Activated CD4-positive, alpha-beta T cell treated with anti-CD3 and anti-CD28 coated beads, Interleukin-2, Interleukin-4, amounts not matched to agents 100 ng/mL and 50 ng/mL, durations not matched to agents 16 hours and 8 hours (primary cell): ENCODE measurements at places on chromosomes 12 and 14.
A peak's percentile ranks its signal among the peaks of the same experiment; 100 is the strongest.

DNA sequence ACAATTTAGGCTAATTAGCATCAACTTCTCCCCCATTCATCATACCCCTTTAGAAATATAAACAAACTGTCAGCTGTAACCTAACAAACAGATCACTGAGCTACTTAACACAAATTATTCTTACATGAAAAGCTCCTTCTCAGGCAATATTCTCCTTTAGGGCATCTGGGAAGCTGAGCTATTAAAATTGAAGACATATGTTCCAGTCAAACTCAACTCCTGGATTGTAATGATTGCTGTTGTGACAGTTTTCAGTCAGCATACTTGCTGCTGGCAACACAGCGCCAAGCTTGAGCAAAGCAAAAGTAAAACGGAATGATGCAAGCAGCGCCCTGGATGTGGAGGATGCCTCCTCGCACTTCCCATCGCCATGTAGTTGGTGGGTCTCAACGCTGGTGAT lies 82.4 kb downstream of the SLC25A21 start:
- no peak for DNase-seq

- DNase-seq, result no peak
Observed at GRCh38 chr12:128693771-128694170, 130.0 kb downstream of the SLC15A4 start.

DNA sequence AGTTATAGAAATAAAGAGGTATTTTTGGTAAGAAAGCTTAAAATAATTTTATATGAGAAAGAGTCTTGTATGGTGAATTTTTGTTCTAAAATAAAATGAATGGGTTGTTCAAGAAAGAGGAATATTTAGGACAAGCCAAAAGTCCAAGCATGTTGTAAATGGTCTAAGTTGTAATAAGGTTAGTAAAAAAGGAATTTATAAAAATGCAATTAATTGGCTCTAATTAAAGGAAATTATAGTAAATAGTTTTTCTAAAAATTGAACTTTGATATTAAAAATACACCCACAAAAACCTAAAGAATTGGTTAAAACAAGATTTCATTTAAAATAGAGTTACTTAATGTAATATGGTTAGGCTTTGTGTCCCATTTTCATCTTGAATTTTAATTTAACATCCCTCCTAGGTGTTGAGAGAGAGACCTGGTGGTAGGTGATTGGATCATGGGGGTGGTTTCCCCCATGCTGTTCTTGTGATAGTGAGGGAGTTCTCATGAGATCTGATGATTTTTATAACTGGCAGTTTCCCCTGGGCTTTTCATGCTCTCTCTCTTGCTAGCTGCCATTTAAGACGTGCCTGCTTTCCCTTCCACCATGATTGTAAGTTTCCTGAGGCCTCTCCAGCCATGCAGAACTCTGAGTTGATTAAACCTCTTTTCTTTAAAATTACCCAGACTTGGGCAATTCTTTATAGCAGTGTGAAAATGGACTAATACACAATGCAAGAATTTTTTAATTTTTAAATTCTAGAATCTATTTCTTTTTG lies 13.0 kb downstream of the SLC22A17 start:
- DNase-seq, result no peak

- DNase-seq, result peak; percentile 0
Observed at GRCh38 chr14:28676479-28676878, 90.1 kb upstream of the FOXG1 start.

DNA sequence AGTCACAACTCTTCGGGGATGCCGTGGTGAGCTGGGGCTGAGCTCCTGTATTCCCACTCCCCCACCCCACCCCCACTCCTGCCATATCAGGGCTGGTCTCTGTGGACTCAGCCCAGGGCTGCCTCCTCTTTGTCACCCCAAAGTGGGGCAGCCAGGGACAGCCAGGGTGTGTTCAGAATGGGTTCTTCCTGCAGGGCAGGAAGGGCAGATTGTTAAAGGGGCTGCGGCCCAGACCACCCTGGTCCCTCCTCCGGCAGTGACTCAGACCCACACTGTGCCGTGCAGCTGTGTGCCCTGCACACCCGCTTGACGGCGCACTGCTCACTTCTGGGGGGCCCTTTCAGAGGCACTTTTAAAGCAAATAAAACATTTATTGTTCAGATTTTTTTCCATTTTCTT lies 9.3 kb downstream of the SLC48A1 start:
- no peak for DNase-seq

DNA sequence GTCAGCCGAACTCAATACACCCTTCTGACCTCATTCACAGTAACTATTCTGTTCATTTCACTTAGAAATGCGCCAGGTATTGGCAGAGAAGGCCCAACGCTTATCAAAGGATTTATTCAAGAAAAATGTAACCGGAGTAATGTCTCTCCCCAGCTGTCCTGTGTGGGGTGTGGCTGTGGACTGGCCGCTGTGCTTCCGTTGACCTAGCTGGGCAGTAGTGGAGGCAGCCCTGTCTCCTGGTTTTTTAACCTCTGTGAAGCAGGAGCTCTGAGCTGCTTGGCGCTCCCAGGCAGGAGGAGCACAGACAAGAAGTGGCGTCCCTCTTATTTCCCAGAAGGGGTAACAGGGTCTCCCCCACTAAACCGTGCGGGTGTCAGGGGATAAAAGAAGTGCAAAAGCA lies 85.2 kb downstream of the ESR2 start:
- DNase-seq, result no peak

GRCh38 chr12:40560848-40561247 lies 131.4 kb upstream of the CNTN1 start:
- DNase-seq, result no peak

GRCh38 chr12:93130366-93131054 lies 201.4 kb upstream of the EEA1 start:
- DNase-seq, result no peak

- no peak for DNase-seq
Observed at GRCh38 chr12:1807087-1807860, 13.1 kb upstream of the LRTM2 start.

- no peak for DNase-seq
Observed at GRCh38 chr12:96988919-96989318, 81.9 kb downstream of the NEDD1 start.

- peak; percentile 36 for DNase-seq
Observed at GRCh38 chr12:28057856-28058615, 85.5 kb upstream of the PTHLH start.

DNA sequence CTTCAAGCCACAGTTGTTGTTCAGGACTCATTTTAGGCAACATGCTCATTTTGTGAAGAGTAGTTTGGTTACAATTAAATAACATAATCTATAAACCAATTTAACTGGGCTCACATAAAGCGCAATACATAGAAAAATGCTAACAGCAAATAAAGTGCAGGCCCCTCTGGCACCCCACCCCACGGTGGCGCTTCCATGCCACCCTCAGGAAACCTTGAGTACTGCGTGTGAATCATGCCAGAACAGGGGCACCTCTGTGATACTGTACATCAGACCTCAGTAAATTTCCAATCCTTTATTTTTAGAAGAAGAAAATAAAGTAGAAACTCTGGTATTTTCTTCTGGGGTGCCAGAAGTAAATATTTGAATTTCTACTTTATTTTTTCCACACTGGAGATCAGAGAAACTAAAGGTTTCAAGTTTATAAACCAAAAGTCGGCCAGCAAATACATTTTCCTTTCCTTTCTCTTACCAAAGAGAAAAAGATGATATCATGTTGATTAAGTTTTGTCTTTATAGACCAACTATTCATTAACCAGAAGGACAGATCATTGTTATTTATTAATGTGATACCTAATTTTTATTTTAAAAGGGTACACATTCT lies 316.8 kb downstream of the PAWR start:
- DNase-seq, result peak; percentile 22

GRCh38 chr14:95021588-95021987 lies 135.7 kb downstream of the DICER1 start:
- no peak for DNase-seq

DNA sequence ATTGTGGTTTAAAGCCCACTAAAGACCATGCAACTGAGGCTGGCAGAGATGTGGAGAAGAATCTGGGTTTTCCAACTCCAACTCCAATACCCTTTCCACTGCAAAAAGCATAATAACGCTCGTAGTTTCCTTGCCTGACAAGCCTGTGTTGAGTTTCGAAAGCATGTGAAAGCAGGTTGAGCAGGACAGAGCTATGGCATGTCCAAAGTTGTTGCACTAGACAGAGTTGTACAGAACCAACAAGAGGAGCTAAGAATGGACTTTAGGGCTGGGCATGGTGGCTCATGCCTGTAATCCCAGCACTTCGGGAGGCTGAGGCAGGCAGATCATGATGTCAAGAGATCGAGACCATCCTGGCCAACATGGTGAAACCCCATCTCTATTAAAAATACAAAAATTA lies 572.0 kb upstream of the TBX3 start:
- DNase-seq, result no peak

DNA sequence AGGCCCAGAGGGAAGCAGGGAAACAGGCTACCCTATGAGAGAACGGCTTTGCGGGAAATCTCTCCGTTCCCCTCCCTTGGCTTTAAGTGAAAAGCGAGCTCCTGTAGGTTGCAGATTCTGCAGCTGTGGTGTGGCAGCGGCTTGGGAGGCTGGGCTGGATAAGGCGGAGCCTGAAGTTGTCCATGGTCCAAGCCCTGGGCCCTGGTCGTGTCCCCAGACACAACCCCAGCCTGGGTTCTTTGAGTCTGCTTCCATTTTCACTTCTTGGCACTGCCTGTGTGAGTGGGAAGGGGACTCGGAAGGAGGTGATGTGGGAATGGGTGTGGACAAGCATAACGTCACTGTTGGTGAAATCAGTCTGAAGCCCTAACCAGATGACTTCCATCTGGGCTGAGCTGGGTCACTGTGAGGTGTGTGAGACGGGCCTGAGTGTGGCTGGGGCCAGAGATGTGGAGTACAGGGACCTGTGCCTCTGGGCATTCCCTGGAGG lies 43.0 kb upstream of the CTDSP2 start:
- no peak for DNase-seq

DNA sequence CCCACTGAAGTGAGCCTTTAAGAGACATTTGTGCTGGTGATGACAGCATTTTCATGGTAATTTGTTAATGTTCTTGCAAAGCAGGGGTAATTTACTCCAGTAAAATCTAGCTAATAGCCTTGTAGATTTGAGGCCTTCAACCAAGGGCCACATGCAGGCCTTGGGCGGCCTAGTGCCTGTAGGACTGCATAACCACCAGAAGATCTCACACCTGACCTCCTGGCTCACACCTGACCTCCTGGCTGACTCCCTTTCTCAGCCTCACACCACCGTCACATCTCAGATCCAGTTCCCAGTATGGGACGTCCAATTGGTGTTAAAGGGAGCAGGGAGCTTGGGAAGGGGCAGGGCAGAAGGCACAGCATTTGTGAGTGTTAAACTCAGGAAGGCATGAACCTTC lies 26.9 kb downstream of the C12orf42 start:
- DNase-seq, result no peak

DNA sequence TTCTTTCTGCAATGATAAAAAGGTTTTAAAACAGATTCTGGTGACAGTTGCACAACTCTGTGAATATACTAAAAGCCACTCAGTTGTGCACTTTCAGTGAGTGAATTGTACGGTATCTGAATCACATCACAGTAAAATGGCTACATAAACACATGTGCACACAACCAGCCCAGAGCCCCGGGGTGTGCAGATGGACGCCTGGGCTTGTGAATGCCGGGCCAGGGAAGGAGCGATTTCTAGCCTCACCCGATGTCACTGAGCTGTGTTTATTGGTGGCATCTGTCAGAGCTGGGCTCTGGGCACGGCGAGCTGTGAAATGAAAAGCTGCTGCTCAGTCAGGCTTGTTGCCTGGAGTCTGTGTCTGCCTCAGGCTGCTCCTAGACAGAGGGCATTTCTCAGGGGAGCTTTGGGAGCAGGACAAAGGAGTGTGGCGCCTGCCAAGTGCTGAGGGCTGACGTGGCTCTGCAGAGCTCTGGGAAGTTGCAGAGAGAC lies 25.9 kb downstream of the RHOF start:
- DNase-seq, result no peak
